Head of caudate nucleus (tissue), 42 donors: ENCODE measurements at places on chromosomes 2 and 18.

DNA sequence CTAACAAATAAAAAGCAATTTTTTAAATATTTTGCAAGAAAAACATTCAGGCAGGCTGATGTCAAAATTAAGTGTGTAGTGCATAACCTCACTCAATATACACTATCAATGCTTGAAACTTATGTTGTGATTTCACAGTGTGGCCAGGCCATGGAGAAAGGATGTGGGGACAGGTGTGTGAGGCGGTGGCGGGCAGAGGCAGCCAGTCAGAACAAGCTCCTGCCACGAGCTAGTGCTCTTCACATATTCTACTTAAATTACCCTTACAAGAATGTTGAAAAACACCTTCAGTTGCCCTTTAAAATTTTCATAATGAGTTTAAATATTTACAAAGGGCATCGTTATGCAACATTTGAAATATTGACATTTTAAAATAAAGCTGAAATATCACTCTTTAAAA, 43.2 kb downstream of the CYB5A start:
- DNase-seq: no peak

- peak; percentile 22 for DNase-seq
Measured at GRCh38 chr2:145199042-145199441, 679.1 kb upstream of the ZEB2 start.

- no peak for DNase-seq
Measured at GRCh38 chr2:121043827-121044222, 241.2 kb downstream of the TFCP2L1 start.

DNA sequence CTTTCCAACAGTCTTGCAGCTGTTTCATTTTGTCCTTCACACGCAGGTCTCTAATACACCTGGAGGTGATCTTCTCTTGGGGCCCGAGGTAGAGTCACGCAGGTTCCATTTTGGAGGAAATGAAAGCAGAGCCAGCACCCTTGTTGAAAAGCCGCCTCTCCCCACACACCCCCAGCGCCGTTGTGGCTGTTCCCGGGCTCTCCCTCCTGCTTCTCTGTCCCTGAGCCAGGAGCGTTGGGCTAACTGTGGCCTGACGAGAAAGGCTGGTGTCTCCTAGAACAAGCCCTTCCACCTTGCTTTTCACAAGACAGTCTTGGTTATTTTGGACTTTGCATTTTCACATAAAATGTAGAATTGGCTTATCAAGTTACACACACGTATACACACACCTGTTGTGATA, 16.3 kb downstream of the SNED1 start:
- DNase-seq: no peak

DNA sequence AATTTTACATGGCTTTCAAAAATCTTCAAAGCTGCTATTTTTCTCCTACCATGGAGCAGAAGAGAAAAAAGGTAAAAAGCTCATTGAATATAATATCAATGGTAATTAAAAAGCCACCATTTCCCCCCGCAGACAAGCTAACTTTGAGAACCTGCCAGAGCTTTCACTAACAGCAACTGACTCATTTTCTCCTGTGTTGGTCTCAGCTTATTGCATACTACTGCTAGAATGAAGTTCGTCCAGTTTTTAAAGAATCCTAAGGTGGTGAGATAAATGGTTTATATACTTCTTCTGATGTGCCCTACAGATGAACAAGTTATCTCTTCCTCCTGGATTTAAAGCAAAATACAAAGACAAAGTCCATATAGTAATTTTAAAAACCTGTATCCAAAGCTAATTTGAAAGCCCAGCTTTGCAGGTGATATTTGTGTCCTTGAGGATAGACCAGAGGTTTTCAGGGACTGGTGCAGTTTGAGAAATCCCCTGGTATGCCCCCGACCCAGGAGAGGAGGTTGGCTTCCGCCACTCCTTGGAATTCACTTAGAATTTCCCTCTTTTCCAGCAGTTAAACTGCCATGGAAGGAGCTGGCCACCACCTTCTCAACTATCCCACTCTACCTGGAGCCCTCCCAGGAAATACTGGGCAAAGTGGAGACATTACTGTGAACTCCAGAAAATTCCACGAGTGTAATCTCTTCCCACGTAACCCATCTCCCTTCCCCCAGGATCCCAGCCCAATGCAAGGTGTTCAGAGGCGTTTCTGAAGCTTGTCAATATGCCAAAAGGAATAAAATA, 17.5 kb downstream of the YPEL5 start:
- DNase-seq: no peak

DNA sequence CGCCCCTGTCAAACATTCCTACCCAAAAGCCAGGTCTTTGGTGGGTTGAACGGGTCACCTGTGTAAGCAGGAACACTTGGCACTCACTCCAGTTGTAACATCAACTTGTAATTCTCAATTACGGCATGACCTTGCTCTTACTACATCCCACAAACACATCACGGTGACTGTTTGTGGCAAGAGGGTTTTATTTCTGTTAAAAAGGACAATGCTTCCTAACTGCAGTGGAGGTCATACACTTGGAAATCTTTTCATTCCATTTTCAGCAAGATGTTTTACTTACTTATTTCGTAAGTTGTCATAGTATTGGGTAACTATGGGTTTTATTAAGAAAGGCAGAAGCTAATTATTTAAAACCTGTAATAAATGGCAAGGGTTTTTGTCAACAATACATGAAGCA, 126.1 kb downstream of the ZNF516 start:
- DNase-seq: no peak
